ENCODE measurements at places on chromosomes 2 and 18.

DNA sequence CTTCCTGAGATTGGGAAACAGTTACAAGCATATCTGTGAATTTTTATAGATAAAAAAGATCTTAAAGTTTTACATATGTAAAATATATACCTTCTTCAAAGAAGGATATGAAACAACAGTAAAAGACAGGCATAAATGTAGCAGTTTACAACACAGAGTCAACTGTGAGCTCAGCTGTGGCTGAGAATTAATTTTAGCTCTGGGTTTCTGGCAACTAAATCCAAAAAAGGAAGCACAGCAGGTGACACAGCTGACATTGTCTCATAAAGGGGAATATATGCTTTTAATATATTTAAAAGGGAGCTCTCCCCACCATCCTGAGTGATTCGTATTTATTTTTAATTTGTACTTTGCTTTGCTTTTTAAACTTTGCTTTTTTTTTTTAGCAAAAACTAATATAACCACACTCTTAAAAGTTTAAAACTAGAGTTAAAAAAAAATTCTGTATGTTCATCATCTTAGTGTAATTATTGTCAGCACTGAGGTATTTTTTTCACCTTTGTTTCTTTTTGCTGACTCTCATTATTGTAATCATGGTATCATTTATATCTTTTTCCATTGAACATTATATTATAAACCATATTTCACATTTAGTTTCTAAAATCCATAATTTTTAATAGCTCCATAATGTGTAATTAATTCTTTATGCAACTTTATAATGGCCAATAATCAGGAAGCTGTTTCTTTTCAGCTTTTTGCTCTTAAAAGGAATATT, 6.7 kb downstream of the TUBB6 start:
- no peak for DNase-seq

DNA sequence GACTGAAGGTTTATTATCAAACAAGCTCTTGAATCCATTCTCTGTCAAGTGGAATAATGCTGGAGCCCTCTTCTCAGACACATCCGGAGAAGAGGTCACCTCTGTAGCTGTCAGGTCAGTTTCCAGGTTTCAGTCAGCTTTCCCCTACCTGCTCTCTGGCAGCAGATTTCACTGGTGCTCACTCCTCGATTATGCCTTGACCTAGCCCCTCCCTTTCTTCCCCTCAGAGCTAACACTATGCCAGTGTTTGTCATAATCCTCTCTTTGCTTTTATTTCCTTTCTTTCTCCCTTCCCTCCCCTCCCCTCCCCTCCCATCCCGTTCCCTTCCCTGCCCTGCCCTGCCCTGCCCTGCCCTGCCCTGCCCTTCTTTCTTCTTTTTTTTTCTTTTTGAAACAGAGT, 22.5 kb upstream of the PLEKHM3 start:
- no peak for DNase-seq

GRCh38 chr2:84954329-84954728, 16.6 kb upstream of the KCMF1 start:
- no peak for DNase-seq

GRCh38 chr2:205461678-205462665, 220.3 kb upstream of the NRP2 start:
- no peak for DNase-seq

- DNase-seq, result no peak
Measured at GRCh38 chr2:237281836-237282306, 132.1 kb downstream of the COL6A3 start.

GRCh38 chr2:168053676-168054075, 193.7 kb downstream of the STK39 start:
- no peak for DNase-seq
